ENCODE measurements at places on chromosomes 3 and 15.

DNA sequence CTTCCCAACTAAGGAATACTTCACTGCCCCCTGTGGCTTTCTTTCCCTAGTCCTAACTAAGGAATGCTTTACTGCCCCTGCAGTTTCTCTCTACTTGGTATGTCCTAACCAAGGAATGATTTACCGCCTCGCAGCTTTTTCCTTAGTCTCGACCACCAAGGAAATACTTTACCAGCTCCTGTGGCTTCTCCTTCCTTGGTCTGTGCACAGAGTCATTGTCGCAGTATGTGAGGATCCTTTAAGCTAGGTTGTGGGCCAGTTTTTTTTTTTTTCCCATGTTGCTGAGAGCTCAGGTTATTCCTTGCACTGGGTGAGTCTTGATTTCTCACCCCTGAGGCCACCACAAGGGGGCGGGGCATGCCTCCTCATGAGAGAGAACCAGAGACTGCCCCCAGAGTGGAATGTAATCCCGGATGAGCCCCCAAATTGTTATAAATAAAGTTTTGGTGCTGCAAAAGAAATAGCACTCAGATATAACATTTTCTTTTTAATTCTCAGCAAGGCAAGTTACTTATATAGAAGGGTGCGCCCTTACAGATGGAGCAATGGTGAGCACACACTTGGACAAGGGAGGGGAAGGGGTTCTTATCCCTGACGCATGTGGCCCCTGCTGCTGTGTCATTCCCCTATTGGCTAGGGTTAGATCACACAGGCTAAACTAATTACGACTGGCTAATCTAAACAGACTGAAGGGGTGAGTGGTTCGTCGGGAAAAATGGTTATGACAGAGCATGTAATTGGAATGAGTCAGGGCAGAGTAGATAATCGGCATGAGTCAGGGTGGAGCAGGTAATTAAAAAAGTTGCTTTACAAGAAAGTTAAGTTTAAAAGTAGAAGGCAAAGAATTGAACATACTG, 27.0 kb downstream of the NDUFB4 start:
- no peak for DNase-seq

DNA sequence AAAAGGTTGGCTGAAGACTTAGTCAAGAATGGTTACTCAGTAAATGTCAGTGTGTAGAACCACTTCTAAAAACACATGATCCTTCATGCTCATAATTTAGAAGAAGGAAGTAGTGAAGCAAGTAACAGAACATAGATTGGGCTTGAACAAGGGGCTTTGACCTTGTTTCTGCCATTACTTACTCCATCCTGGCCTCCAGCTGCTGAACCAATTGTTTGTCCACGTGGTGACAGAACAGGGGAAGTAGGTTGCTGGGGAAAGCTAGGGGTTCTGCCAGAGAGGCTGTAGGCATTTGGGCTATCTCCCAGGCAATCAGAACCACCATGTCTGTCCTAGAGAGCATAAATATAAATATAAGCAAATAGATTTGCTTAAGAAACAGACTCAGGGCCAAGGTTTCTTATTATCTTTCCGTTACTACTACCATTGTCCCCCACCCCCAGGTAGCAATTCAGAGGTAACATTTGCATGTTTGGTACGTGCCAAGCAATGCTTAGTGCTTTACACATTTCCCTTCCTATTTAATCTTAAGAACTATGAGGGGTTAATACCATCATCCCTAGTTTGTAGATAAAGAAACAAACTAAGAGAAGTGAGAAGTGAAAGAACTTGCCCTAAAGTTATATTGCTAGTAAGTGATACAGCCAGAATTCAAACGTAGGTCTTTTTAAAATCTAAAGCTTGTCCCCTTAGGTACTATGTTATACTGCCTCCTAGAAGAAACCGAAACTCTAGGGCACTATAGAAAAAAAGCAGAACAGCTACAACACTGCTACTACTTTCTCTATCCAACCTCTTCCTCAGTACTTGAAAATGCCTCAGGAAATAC, 3.0 kb upstream of the SPG11 start:
- DNase-seq: no peak

GRCh38 chr3:9452417-9452816, 55.0 kb downstream of the SETD5 start:
- DNase-seq: no peak

- DNase-seq: no peak
Observed at GRCh38 chr3:168269001-168269400, 173.3 kb upstream of the GOLIM4 start.

DNA sequence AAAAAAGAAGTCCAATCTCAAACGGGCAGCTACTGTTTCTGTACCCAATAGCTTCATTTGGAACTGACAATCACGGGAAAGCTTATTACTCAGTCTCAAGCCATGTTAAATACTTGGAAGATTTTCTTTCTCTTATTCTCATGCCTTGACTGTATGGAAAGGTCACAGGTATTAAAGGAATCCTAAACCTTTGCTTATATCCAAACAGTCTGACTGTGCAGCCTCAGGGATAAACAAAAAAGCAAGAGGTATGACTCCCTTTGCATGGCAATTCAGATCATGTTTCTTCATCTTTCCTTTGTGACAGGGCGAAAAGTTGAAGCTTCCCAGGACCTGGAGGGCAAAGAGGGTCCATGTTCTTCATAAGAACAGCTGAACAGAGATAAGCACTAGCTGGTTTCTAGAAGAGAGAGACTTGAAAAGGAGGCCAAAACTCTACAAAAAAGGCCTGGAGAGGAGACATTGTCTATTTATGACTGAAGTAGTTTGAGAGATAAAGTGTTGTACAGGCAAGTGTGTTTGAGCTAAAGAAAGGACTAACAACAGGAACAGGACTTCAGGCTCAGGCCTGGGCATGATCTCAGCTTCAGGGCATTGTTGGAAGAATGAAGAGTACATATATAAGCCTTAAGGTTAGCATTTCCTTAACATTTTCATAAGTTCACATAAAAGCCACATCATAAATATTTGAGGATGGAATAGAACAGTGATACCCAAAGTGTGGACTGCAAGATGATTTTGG, 231.0 kb upstream of the THRB start:
- DNase-seq: no peak

- DNase-seq: no peak
Observed at GRCh38 chr3:181730316-181730715, 18.6 kb downstream of the SOX2 start.

DNA sequence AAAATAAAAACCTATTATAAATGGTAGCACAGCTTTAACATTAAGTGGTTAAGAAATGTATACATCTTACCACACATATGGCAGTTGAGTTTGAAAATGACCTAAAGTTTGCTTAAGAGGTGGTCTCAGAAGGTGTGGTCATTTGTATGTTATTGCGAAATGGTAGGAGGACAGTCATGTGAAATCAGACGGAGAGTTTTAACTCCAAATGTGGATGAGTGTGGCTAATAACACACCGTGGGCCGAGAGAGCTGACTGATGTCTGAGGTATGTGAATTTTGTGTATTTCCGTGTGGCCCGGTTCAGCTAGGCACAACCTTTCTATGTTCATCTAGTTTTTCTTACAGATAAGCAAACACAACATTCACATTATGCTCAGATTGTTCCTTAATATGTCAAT, 71.9 kb downstream of the ARNT2 start:
- no peak for DNase-seq

DNA sequence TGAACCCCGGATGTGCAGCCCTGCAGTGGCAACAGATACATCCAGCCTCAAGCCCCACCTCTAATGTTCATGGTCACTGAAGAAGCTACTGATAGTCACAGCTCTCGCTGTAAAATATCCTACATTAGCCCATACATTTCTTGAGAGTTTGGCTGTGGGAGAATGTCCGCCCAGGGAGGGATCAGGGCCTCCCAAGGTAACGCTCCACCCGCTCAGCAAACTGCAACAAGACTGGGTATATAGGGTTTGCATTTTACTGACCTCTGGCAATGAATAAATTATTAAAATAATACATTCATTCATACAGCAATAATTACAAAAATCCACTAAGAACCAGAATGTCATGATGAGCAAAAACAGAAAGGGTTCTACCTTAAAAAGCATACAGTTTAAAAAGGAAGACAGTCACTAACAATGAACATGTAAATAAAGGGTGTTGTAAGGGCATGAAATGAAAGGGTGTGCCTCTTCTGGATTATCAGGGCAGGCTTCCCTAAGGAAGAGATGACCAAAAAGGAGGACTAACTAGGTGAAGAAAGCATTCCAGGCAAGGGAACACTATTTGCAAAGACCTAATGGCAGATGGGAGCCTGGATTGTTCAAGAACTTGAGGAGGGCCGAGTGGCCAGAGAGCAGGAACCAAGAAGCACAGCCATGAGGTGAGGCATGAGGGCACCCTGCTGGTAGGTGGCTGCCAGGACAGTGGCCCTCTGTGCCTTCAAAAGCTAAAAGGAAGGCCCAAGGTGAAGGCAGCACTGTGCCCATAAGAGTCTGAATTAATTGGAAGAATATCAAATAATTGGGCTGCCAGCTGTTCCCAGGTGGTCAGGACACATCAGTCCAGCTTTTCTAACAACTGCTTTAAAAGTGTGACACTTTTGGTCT, 28.1 kb upstream of the CTDSPL start:
- DNase-seq: no peak

DNA sequence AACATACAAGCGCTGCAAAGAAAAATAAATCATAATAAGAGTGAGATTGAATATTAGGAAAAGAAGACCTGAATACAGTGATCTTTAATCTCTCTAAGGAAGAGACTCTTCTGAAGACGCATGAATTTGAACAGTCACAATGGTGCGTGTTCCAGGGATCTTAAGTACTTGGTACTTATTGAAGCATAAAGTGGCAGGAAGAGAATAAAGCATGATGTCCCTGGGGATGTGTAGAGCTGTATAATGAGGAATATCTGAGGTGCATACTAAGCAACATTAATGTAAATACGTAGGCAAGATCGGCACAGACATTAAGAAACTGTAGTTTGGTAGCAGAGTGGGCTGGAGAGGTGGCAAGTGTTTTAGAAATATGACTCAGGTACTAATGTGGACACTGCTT, 246.2 kb upstream of the MCTP2 start:
- no peak for DNase-seq

GRCh38 chr15:34271493-34271892, 46.7 kb downstream of the EMC4 start:
- no peak for DNase-seq

DNA sequence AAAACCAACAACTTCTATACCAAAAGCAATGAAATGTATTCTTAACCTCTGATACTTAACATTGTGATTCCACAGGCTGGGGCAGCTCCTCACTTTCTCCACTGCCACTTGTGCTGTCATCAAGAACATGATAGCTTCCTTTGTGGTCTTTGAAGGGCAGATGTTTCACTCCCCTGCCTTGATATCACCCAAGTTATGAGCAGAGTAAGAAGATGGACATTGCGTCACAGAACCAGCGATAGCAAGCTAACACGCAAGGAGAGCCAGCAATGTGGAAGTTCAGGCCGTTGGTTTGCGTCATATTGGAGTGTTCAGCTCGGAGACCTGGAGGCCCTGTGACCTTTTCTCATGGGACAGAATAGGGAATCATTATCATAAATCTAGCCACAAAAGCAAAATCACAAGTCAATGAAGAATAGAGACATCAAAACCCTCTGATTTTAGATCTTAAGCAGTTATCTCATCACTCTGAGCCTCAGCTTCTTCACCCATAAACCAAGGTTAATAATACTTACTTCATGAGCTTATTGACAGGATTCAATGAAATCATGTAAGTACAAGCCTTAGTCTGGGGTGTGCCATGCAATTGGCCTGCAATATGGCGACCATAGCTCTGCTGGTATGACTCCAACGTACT, 183.8 kb upstream of the THBS1 start:
- DNase-seq: no peak

DNA sequence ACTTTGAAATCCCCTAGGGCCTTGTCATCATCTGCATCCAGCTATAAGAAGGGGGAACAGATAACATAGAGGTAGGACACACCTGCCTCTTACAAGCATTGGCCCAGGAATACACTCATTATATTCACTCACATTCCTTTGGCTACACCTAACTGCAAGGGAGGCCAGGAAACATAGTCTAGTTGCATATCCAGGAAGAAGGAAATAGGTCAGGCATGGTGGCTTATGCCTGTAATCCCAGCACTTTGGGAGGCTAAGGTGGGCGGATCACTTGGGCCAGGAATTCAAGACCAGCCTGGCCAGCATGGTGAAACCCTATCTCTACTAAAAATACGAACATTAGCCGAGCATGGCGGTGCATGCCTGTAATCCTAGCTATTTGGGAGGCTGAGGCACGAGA, 48.8 kb downstream of the GTPBP8 start:
- DNase-seq: no peak

DNA sequence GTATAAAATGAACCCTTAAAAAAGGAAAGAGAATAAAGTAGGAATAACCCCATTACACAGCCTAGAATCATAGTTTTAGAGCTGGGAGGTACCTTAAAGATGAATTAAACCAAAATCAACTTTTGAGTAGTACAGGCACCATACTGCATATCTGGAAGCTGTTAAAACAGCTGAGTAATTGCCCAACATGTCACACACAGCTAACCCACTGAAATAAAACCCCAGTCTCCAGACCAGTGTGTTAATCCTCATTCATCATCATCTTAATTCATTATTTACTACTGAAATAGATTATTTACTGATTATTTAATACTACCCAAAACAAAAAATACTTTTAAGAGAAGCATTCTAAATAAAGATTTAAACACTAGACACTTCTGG, 52.8 kb downstream of the GPR160 start:
- DNase-seq: no peak

- DNase-seq: no peak
Observed at GRCh38 chr15:29135309-29135657, 134.3 kb downstream of the NSMCE3 start.

- no peak for DNase-seq
Observed at GRCh38 chr15:77739591-77740378, 107.1 kb upstream of the LINGO1 start.

DNA sequence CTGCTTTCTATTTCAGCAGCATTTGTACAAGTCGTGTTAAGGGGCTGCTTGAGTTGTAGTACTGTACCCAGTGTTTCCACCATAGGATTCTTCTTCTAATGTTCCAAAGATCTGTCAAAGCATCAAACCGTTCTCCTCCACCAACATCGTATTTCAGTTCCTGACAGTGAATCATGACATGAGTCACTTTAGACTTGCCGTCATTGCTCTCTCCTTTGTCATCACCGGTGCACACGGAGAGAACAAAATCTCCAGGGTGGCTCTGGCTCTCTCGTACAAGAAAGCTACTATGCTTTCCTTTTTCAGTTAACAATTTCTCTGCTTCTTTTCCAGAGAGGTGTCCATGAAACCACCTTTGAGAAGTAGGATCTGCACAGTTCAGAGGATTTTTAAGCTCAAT, 270.9 kb upstream of the CCDC54 start:
- DNase-seq: no peak

DNA sequence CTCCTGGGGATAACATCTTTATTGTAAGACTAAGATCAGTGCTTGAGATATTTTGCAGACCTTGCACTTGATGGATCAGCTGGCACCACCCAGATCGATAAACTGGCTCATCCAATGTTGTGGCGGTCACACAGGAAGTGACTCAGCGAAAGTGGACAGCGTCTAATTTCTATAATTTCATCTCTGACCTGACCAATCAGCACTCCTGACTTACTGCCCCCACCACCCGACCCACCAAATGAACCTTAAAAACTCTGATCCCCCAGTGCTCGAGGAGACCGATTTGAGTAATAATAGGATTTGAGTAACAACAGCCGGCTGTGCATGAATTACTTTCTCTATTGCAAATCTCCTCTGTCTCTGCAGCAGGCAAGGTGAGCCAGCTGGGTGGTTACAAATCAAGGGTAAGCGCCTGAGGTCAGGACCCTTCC, 62.7 kb upstream of the RNU6-1 start:
- no peak for DNase-seq
